ENCODE measurements at places on chromosomes 7 and 10.

GRCh38 chr7:66105263-66105748, 9.3 kb upstream of the CRCP start:
- DNase-seq = no peak

- DNase-seq = no peak
Measured at GRCh38 chr10:43778571-43778970, 129.9 kb upstream of the ZNF32 start.

GRCh38 chr7:40720416-40720815, 585.6 kb downstream of the SUGCT start:
- no peak for DNase-seq

DNA sequence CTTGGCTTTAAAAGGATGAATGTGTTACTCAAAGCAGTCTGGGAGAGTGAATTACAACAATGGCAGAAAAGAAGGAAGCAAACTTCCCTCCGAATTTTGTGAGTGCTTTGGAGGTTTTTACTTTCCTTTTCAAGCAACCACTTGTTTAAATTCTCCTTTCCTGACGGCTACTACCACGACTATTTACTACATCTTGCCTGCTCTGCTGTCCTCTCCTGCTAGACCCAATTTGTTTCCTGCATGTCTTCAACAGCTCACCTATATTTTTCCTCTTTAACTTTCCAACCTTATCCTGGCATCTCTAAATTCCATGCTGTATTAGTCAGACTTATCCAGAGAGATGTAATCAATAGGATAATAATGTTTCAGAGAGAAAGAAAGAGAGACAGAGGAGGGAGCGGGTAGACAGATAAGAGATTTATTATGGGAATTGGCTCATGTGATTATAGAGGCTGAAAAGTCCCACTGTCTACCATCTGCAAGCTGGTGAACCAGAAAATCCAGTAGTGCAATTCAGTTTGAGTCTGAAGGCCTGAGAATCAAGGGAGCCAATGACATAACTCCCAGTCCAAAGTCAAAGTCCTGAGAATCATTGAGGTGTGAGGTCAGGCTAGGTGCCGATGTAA, 42.8 kb upstream of the SLC13A1 start:
- peak; percentile 9 for DNase-seq

- peak; percentile 97 for DNase-seq
Measured at GRCh38 chr10:12720217-12720981, 281.1 kb downstream of the CCDC3 start.

DNA sequence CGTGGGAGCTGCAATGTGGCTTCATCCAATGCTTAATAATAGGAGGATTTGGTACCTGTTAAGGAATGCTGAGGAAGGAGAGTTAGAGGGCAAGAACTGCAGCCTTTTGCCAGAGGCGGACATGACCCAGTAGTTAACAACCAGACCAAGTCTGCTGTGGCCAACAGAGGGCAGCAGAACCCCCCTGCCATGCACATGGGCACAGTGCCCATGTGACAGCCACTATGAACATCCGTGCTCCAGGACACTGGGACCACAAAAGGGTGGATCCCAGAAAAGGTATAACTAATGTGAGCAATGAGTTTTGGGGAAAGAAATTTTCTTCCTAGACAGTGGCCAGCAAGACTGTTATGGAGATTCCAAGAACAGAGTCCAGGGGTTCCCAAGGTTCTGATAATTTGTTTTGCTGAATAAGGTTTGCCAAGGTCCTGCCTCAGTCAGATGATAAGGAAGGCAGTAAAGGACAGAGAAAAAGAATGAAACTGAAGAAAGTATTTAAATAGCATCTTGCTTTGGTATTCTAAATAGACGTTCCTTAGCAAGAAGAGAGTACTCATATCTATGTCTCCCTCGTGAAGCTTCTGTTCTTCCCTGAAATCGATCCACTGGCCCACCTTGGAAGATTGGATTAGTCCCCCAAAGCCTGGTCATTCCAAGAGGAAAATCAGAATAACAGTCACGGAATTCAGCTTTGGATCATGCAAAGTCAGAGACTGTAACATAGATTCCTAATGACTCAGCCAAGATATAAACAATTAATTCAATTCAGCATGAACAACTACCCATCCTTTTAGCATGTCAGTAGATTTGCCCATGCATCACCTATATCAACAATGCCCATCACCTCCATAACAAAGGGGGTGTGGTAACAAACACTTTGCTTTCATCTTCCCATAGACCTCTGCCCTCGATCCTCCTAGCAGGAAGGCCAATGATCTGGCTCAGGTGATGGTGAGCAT, 56.0 kb downstream of the LGI1 start:
- peak; percentile 16 for DNase-seq

DNA sequence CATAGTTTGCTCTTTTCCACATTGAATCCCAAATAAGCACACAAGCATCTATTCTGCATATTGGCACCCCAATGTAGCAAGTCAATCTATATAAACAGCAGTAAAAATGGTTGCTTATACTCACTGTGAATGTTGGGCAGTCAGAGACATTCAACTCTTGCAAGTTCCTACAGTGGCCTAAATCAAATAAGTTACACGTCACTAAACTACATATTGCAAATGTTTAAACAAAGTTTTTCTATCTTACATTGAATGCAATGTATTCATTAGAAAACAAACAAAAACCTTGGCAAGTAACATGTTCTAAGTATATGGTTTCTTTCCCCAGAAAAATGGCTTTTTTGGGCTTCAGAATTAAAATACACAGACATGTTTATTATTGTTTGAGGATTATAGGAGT, 19.0 kb downstream of the LRRC17 start:
- DNase-seq = no peak
